ENCODE measurements at places on chromosomes 7 and 10.

GRCh38 chr10:110421512-110422138, 76.1 kb upstream of the DUSP5 start:
- no peak for DNase-seq

DNA sequence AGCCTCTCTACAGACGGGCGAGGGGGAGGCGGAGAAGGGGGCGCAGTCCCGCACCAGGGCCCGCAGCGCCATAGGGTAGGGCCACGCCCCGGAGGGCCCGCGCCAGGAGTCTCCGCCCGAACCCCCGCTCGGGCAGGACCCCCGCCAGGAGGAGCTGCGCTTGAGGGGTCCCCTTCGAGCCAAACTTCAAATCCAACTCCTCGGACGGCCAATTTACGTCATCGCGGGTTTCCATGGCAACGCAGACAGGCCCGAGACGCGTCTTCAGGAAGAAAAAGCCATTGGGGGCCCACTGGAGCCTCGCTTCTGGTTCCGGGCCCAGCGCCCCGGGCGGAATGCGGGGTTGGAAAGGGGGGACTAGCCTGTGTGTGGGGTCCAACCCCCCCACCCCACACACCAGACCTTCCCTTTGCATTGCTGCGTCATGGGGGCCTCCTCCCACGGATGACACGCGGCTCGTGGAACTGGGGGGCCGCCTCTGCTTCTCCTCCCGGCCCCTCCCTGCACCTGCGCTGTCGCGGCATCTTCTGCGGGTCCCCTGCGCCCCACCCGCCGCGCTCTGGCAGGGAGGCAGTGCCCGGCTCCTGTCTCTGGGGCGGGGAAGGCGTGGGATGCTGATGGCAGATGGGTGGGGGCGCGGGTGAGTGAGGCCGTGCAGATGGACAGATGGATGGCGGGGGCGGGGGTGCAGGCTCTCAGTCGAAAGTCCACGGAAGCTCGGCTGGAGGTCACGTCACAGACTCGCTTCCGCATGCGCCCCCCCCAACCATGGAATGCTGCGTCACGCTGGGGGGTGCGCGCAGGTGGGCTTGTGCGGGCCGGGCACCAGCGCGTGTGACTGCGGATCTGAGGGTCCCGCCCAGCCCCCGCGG, 1.2 kb downstream of the CALY start:
- DNase-seq = no peak

DNA sequence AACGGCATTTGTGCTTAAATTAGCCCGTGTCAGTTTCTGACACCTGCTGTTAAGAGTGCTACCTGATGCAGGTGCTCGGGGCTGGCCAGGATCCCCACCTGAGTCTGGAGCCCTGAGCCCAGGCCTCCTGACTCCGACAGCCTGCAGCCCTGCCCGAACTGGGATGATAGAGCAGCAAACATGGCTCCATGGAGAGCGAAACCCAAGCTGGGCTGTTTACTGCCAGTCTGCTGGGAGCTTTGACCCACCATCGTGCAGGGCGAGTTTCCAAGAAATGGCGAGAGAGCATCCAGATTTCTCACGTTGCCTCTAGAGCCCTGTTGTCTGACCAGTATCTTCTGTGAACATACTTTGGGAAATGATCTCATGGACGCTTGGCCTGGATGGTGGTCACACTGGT, 66.2 kb downstream of the MGMT start:
- no peak for DNase-seq

DNA sequence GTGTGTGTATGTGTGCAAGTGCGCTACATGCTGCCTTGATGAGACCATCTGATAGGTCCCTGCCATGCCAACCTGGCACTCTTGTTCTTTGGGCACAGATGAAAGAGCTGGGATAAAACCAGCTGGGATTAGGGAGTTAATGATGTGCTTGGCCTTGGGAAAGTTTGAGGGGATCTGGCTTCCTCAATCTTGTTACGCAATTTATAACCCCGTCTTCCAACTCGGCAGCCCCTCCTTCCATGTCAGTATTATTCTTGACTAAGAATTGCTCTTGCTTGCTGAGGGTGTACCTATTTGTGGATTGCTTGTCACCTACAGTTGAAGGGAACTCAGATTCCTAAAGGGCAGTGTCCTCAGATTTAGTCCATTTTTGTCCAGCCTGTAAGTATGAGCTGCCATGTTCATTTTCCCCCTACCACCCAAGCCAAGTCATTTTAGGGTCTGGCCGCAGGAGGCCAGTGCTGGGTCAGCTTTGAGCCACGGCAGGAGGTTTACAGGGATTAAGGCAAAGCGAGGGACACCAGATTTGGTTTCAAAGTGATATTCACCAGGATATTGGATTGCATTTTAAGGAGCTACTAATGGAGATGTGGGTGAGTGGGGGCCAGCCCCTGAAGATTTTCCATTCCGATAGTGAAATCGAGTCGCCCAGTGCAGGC, 34.1 kb upstream of the KCNMA1 start:
- DNase-seq = no peak

GRCh38 chr7:18046601-18047000, 19.0 kb upstream of the PRPS1L1 start:
- DNase-seq = no peak

GRCh38 chr10:31678139-31678536, 250.5 kb downstream of the ARHGAP12 start:
- no peak for DNase-seq

GRCh38 chr10:64726466-64726865, 1205.3 kb downstream of the REEP3 start:
- DNase-seq = no peak

DNA sequence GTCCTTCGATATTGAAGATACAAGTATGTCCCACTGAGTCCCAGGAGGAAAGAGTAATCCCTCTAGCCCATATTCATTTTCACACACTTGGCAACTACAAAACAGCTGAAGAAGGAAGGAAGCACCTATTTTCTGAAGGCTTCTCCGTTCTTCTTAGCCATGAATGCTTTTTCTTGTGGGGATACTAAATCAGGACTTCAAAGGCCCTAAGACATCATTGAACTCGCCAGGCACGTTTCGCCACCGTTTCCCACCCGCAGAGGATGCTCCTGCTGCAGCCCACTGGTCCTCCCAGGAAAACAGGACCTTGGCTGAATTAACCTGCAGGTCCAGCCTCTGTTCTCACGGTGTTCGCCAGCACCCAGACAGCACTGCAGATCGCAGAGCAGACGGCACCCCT, 561.5 kb downstream of the DNAJB6 start:
- DNase-seq = no peak

DNA sequence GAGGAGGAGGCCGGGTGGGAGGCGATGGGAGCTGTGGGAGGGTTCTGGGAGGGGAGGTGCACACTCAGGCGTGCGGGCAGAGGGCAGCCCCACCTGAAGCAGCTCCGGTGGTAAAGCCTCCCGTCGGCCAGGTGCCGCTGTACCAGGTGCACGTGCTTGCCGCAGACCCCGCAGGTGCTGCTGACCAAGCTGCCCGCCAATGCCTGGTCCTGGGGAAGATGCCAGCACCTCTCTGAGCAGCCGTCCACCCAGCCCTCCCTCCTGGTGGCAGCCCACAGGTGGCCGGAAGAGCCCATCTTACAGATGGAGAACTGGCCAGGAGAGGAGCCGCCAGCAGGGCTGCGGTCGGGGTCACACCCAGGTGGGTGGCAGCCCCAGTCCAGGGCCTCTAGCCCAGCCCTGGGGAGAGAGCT, 12.6 kb downstream of the MICALL2 start:
- no peak for DNase-seq

DNA sequence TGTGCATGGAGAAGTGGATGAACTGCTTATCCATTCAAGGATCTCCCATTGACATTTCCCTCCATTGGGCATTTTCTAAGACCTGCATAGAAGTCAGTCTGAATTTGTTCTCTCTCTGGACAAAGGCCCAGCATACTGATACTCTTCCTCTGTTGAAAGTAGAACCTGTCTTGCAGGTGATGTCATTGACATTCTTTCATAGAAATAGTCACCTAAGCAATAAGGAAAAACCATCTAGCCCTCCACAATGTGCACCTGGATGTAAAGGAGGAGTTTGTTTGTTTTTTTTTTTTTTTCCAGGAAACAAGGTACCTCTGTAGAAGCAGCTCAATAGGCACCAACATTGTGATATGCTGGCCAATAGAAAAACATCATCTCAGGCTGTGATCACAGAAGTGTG, 150.4 kb downstream of the DPY19L1 start:
- no peak for DNase-seq

DNA sequence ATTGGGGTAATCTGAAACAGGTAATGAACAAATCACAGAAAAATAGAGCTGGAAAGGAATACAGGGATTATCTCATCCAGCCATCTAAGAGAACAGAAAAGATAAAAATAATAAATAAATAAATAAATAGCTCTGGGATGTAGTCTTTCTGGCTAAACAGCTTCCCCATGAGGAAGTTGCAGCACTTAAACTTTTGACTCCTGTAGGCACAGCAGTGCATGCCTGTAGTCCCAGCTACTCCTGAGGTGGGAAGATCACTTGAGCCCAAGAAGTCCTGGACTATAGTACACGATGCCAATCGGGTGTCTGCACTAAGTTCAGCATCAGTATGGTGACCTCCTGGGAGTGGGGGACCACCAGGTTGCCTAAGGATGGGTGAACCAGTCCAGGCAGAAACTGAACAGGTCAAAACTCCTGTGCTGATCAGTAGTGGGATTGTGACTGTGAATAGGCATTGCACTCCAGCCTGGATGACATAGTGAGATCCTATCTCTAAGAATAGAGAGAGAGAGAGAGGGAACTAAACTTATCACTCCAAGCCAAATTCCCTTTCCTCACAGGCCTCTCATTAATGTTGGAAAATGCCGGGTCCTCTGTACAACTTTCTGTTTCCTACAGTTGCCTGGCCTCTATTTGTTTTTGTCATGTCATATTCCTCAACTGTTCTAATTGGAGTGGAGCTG, 61.7 kb upstream of the CDK13 start:
- no peak for DNase-seq

GRCh38 chr10:111944331-111944730, 239.2 kb downstream of the GPAM start:
- DNase-seq = no peak

DNA sequence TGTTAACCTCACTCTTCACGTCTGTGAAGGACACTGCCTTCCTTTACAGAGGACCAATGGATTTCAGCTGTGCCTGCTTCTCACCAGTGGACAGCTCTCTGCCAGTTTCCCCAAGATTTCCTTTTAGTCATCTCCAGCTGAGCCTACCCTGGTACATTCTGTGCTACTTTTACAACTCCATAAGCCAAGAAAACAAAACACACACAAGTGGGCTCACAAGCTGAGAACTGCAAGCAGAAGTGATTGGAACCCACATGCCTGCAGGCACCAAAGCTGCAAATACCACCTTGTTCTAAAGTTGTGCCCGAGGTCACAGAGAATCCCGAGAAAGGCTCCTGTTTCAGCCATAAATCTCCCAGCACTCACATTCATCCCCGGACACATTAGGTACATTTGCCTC, 636.8 kb downstream of the PHTF2 start:
- DNase-seq = no peak

DNA sequence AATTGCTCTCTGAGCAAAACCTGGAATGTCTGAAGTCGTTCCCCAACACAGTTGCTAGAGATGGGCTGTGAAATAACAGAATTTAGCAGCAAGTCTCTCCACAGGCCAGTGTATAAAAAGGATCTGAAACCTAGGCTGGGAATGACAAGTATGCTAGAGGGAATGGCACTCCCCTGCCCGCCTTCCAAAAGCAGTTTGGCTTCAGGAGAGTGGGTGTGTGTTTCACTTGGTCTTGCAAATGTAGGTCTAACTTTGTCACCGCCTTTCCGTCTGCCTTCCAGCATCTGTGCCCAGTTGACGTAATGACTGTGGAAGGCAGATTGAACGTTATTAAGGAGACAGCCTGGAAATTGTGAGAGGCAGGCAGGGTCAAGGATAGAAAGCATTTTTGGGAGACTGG, 18.0 kb upstream of the MTURN start:
- DNase-seq = no peak

GRCh38 chr7:141281311-141281710, 207.4 kb downstream of the TMEM178B start:
- DNase-seq = no peak

GRCh38 chr10:91785830-91786229, 12.4 kb upstream of the TNKS2 start:
- DNase-seq = no peak

DNA sequence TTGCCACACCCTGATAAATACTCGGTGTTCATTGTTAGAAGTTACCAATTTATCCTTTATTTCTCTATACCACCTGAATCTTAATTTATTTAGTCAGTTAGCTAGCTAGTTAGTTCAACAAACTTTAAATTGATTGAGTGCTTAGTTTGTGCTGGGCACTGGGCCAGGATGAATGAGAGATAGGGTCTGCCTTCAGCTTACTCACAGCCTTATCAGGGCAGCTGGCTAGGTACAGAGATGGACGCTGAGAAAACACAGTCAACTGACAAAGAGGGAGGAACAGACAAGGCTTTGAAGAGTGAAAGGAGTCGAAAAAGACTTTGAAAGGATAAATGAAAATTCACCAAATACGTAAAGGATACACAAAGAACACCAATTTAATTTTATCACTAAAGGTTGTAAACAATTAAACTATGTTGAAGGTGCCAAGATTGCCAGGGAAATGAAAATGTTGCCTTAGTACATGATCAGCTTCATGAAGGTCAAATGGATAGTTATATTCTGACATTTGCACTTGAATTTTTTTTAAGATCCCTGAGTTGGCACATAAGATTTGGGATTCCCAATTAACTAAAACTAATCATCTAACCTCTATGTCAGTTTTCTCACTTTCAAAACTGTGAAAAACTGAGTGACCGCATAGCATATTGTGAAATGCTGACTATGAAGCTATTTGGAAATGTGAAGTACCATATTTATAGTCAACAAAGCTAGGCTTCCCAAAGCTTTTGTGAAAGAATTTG, 2.1 kb downstream of the CAV2 start:
- DNase-seq = no peak

GRCh38 chr10:30002426-30003266, 56.7 kb downstream of the JCAD start:
- DNase-seq = no peak
